Stimulated activated CD4-positive, alpha-beta T cell treated with anti-CD3 and anti-CD28 coated beads, Interleukin-12 subunit alpha, Interleukin-12 subunit beta, amount 100 ng/mL, for 4 hours (primary cell): ENCODE measurements at places on chromosomes 2 and 18.

DNA sequence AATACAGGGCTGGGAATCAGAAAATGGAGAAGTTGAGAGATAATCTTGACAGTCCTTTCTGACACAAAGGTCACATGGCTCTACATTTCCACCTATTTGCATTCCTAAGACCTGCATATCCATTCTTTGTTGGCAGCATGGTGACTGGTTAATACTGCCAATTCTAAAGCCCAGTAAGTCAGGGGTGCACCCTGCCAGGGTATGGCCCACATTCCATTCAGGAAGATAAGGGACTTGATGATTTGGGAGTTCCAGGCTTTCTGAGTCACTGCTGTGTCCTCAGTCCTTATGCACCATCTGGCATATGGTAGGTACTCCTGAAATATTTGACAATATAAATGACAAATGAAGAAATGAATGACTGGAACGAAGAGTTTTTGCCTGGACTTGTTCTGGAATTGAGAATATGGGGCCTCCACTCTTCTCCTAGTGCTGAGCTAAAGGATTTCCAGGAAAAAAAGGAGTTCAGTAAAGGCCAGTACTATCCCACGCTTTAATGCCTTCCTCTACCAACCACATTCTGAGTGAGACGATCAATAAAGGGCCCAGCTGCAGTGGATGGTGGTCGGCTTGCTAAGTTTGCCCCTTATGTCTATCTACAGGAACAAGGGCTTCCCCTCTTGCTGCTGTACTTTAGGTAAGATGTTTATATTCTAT, 31.7 kb upstream of the EIF2AK3 start:
- DNase-seq, result no peak

DNA sequence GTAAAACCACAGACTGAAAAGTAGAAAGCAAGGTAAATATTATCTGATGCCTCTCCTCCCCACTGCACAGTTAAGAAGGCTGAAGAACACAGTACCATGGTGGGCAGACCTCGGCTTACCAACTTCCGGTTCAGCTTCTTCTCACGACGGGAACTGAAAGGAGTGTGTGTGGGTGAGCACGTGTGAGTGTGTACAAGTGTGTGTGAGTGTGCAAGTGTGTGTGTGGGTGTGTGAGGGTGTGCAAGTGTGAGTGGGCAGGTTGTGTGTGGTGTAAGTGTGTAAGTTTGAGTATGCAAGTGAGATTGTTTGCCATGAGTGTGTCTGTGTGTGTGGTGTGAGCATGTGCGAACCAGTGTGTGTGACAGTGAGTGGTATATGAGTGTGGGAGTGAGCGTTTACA, 103.5 kb downstream of the ADD2 start:
- DNase-seq, result no peak

- no peak for DNase-seq
These were observed 97.1 kb upstream of the HS6ST1 start for GRCh38 chr2:128415779-128416061.

- DNase-seq, result no peak
These were observed 92.8 kb upstream of the HS6ST1 start for GRCh38 chr2:128411431-128411830.

GRCh38 chr2:190942697-190943096, 62.1 kb downstream of the GLS start:
- DNase-seq, result no peak

DNA sequence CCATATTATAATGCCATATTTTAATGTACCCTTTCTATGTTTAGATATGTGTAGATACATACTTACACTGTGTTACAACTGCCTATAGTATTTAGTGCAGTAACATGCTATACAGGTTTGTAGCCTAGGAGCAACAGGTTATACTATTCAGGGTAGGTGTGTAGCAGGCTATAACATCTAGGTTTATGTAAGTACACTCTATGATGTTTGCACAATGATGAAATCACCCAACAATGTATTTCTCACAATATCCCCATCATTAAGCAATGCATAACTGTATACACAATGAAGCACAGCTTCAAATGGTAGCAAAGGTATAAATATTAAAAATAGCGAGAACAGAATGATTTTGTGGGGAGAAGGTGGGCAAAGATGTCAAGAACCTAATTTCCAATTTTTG, 117.8 kb downstream of the DYM start:
- no peak for DNase-seq

DNA sequence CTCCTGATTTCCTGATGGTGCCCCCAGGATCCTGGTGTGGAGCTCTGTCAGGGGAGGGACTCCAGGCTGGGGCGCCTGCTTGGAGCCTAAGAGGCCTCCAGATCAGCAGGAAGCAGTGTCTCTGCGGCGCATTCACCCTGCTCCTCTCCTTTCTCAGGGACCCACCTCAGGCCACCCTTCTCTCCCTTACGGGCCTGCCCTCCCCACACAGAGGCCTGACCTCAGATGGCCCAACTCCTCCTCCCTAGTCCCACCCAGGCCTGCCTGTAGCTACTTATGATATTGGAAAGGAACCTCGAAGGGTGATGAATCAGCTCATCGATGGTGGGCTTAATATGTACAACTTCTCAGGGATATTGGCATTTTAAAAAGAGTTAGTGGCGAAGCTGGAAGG, 10.6 kb downstream of the TMEM37 start:
- DNase-seq, result no peak

DNA sequence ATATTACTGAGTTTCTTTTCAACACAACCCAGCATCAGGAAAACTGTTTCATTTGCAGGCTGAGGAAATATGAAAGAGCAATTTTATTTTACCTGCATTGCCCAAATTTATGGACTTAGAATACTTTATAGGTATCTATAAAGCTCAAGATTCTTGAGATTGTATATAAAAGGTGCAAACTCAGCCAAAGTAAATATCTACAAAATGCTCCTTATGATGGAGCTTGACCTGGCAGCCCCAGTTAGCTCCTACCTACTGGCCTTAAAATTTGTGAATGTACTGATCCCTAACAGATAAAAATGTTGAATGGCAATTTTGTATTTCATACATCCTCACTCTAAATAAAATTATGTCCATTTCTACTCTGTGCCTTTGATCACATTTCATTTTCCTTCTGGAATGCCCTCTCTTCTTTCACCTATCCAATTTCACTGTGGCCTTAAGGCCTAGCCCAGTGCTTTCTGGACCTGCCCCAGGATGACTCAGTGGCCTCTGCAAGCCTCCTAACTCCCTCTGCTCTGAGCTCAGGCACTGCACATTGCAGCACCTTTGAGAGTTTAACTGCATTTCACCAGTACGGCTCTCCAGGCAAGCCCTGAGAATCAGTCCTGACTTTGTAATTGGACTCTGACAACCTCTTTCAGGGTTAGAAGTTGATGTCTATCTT, 125.9 kb downstream of the ANTXR1 start:
- no peak for DNase-seq
